B cell (primary cell): ENCODE measurements at places on chromosomes 1 and 21. TPM values are rescaled to one million over a fixed set of nuclear protein-coding genes. Genes with fewer than 3 reads are reported as not detected.

- no peak for DNase-seq
- no peaks in the 10 kb centered on the region for H3K36me3 ChIP-seq
- H3K4me3 ChIP-seq: no peak overlapping the region
- H3K27me3 ChIP-seq: no peaks in the 10 kb centered on the region
Observed at GRCh38 chr21:17758683-17759082, 60.5 kb downstream of the C21orf91 start.

GRCh38 chr1:25615172-25615541 is 1.4 kb upstream of the MAN1C1 start:
- no peak overlapping the region for H3K4me3 ChIP-seq
- no peaks in the 10 kb centered on the region for H3K36me3 ChIP-seq
- H3K4me1 ChIP-seq: peaks cover 8% of the 10 kb centered on the region
- no peak for DNase-seq

DNA sequence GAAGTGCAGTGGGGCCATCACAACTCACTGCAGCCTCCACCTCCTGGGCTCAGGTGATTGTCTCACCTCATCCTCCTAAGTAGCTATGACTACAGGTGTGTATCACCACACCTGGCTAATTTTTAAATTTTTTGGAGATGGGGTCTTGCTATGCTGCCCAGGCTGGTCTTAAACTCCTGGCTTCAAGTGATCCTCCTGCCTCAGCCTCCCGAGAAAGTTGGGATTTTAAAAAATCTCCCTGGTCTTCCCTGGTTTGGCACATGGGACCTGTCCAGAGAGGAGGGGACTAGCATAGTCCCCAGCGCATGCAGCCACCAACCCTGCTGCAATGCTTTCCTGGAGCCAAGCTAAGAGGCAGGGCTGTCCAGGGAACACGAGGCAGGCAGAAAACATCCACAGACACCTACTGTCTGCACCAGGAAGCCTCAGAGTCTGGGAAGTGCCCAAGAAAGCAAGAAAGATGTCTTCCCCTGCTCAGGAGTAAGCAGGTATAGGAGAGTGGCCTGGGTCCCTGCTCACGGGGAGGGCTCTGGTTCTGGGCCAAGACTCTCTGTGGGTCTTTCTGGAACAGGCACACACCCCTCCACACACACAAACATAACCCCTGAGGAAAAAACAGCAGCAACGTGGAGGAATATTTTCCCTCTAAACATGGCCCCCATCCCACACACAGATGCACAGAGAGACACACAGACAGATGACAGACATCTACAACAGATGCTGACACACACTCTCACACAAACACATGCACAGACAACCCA is 30.8 kb downstream of the ECE1 start:
- H3K4me1 ChIP-seq: peaks cover 13% of the 10 kb centered on the region
- no peaks in the 10 kb centered on the region for H3K27me3 ChIP-seq
- no peak overlapping the region for H3K4me3 ChIP-seq
- DNase-seq: no peak
- no peak overlapping the region for H3K27ac ChIP-seq

DNA sequence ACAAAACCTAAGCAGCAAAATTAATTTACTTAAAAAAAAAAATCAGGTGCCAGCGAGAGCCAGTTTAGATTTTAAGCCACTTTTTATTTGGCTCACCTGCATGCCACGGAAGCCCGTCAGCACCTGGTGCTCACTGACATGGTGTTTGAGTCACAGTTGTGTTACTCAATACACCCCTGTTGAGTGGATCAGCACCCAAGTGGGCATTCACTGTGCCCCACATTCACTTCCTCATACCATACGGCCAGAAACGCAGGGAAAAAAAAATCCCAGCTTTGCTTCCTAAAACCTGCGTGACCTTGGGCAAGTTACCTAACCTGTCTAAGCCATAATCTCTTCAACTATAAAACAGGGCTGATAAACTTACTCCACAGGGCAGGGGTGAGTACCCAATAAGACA is 42.8 kb upstream of the SIM2 start:
- H3K4me3 ChIP-seq: no peak overlapping the region
- H3K36me3 ChIP-seq: no peaks in the 10 kb centered on the region
- H3K27ac ChIP-seq: no peak overlapping the region
- H3K27me3 ChIP-seq: no peaks in the 10 kb centered on the region
- H3K4me1 ChIP-seq: no peaks in the 10 kb centered on the region
- no peak for DNase-seq

DNA sequence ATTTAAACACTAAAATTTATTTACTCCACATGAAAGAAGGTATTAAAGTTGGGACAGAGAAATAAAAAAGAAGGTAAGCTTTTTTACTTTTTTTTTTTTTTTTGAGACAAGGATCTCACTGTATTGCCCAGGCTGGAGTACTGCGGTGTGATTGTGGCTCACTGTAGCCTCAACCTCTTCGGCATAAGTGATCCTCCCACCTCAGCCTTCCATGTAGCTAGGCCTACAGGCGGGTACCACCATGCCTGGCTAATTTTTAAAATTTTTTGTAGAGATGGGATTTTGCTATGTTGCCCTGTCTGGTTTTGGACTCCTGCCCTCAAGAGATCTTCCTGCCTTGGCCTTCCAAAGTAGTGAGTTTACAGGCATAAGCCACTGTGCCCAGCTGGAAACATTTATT is 106.6 kb downstream of the ITSN1 start:
- no peak for DNase-seq
- no peaks in the 10 kb centered on the region for H3K4me1 ChIP-seq
- no peak overlapping the region for H3K27ac ChIP-seq
- H3K36me3 ChIP-seq: no peaks in the 10 kb centered on the region
- H3K4me3 ChIP-seq: no peak overlapping the region

DNA sequence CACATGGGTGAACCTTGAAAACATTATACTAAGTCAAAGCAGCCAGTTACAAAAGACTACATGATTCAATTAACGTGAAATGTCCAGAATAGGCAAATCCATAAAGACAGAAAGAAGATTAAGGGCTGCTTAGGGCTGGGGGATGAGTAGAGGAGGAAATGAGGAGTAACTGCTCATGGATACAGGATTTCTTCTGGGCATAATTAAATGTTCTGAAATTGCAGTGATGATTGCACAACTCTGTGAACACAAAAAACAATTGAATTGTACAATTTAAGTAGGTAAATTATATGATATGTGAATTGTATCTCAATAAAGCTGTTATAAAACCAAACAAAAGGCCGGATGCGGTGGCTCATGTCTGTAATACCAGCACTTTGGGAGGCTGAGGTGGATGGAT is 52.2 kb downstream of the RERE start:
- H3K27ac ChIP-seq: no peak overlapping the region
- peaks cover 23% of the 10 kb centered on the region for H3K4me1 ChIP-seq
- H3K36me3 ChIP-seq: no peaks in the 10 kb centered on the region
- DNase-seq: no peak
- H3K4me3 ChIP-seq: no peak overlapping the region
- H3K27me3 ChIP-seq: no peaks in the 10 kb centered on the region

DNA sequence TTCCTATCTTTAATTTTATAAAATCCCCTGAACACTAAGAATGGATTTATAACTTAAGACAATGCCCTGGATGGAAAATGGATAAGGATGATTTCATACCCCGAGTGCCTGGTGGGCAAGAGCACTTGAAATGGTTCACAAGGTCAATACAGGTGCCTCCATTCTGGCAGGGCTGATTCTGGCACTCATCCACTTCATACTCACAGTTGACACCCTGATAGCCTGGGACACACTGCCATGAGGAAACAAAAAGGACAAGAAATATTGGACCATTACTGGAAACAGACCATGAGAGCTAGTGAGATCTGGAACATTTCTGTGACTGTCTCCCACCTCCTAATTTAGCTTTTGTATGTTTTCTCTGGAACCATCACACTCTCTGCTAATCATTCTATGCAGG is 39.1 kb upstream of the ADAM30 start:
- DNase-seq: no peak
- no peaks in the 10 kb centered on the region for H3K4me1 ChIP-seq
- H3K36me3 ChIP-seq: peaks cover 37% of the 10 kb centered on the region
- H3K27ac ChIP-seq: no peak overlapping the region
- no peaks in the 10 kb centered on the region for H3K27me3 ChIP-seq

DNA sequence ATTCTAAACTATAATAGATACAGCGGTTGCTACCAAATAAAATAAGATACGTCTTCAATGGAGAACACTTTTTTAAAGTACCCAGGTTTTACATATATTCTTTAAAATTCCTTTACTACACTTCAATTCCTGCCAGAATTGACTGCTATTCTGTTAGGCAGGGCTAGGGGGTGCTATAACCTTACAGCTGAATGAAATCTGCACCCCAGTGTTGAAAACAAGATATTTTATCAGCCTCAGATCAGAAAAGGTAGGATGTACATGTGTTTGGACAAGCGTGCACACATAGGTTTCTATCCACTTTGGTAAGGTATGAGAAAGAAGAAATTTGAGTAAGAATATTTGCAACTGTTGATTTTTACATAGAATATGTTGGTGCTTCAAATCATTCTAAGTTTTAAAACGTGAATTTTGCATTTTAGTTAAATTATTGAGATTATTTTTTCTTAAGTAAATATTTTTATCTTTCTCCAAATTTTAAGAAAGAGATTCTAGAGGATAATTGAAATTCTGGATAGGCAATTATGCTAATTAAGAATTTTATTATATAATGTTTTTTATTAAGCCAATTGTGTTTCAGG is 490.8 kb upstream of the ADGRL4 start:
- no peaks in the 10 kb centered on the region for H3K36me3 ChIP-seq
- H3K4me1 ChIP-seq: no peaks in the 10 kb centered on the region
- no peak overlapping the region for H3K27ac ChIP-seq
- H3K27me3 ChIP-seq: no peaks in the 10 kb centered on the region
- no peak overlapping the region for H3K4me3 ChIP-seq

GRCh38 chr1:79448426-79448825 is 441.9 kb upstream of the ADGRL4 start:
- no peak for DNase-seq
- H3K4me3 ChIP-seq: no peak overlapping the region
- no peaks in the 10 kb centered on the region for H3K27me3 ChIP-seq

DNA sequence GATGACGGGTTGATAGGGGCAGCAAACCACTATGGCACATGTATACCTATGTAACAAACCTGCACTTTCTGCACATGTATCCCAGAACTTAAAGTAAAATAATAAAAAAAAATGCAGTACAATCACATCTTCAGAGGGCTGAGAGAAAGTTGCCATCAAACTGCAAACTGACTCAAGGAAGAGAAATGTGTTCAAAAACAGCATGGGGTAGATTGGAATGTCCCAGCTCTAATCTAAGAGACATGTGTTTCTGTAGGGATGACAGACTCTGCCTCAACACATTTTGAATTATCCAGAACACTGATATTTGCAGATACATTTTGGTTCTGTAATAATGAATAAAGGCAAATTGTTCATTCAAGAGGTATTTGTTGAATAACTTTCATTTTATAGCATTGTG is 171.2 kb upstream of the RUNX1 start:
- H3K27ac ChIP-seq: no peak overlapping the region
- no peaks in the 10 kb centered on the region for H3K27me3 ChIP-seq
- no peak overlapping the region for H3K4me3 ChIP-seq
- H3K36me3 ChIP-seq: no peaks in the 10 kb centered on the region

DNA sequence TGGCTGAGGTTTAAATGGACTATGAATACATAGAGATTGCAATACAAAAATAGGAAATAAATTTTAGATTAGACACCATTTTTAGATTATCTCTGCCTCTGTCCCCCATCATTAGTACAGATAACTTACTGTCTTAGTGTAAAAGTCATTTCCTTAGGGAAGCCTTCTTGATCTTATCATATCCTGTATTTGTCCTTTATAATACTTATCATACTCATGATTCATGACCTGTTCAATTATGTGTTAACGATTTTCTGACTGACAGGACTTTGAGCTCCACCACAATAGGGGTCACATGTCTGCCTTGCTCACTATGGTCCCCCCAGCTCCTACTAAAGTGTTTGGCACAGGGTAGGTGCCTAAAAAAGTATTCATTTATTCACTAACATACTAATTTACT is 14.6 kb downstream of the TEX38 start:
- H3K36me3 ChIP-seq: peaks cover 100% of the 10 kb centered on the region
- DNase-seq: no peak
- H3K4me1 ChIP-seq: no peaks in the 10 kb centered on the region
- no peak overlapping the region for H3K27ac ChIP-seq
- H3K4me3 ChIP-seq: no peak overlapping the region

DNA sequence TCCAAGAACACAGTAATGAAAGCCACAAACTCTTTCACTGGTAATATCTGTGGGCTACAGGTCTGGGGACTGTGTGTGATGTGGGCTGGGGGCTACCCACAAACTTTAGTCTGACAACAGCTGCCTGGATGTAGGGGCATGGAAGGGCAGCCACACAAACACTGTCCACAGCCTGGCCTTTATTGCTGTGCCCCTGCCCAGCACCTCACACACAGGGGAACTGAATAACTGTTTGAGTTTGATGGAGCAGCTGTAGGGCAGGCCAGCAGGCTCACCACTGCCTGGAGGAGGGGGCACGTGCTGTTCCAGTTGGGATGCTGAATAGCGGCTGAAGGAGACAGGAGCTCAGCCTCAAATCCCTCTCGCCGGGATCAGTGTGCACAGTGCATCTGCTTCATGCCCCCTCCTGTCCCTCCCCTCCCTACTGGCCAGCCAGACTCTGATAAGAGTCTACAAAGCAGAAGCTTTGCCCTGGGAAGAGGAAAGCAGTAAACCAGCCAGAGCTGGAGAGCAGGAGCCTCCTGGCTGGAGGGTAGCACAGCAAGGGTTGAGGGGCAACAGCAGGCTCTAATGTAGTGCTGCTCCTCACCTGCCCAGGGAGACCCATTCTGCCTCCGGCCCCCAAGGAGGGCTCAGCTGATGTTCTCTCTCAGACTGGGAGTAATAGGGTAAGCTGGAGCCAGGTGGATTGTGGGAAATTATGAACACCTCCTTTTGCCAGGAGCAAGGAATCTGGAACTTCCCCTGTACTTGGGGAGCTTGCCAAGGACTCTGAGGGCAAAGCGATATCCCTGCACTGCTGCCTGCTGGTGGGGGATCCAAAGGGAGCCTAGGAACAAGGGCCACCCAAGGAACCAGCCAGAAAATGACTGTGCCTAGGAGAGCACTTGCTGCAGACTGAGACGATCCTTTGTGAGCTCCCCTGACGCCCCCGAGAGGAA is 70.2 kb upstream of the GOLT1A start:
- H3K4me3 ChIP-seq: no peak overlapping the region
- H3K27me3 ChIP-seq: peaks cover 20% of the 10 kb centered on the region
- H3K4me1 ChIP-seq: peaks cover 19% of the 10 kb centered on the region
- H3K36me3 ChIP-seq: no peaks in the 10 kb centered on the region
- DNase-seq: no peak

GRCh38 chr1:38153778-38154470 is 107.3 kb upstream of the POU3F1 start:
- DNase-seq: no peak
- H3K4me3 ChIP-seq: no peak overlapping the region
- peaks cover 31% of the 10 kb centered on the region for H3K4me1 ChIP-seq
- H3K36me3 ChIP-seq: no peaks in the 10 kb centered on the region
- H3K27ac ChIP-seq: no peak overlapping the region
- peaks cover under 1% of the 10 kb centered on the region for H3K27me3 ChIP-seq

VHLL gene
- 0.36 and 0.45 TPM in 2 replicates for polyA plus RNA-seq

SYT2 gene
- not detected in 2 replicates for polyA plus RNA-seq

NR1I3 gene
- polyA plus RNA-seq: not detected in 2 replicates

CAPN9 gene
- polyA plus RNA-seq: not detected in 2 replicates

GUCA2A gene
- not detected in 2 replicates for polyA plus RNA-seq

ADGRL4 gene
- not detected in 2 replicates for polyA plus RNA-seq
